ENCODE measurements at places on chromosomes 2 and 18.

DNA sequence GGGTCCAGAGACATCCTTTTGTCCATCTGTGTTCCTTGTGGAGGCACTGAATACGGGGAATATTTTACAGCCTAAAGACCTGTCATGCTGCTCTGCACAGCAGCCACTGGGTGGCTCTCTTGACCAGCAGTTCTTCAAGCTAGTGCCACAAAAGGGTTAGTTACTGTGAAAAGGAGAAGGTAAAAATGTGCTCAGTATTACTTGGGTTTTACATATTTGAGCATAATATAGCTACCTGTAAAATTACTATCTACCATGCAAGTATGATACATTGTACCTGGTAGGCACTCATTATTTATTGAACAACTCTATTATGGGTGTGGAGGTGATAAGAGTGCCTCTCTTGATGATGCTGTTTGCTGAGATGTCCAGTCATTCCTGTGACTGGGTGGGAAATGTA, 23.6 kb downstream of the FZD5 start:
- H3K27me3 ChIP-seq, result no peaks in the 10 kb centered on the region
- H3K4me1 ChIP-seq, result no peaks in the 10 kb centered on the region
- H3K27ac ChIP-seq, result no peak overlapping the region
- no peak for DNase-seq
- no peak overlapping the region for H3K4me3 ChIP-seq
- H3K36me3 ChIP-seq, result peaks cover 18% of the 10 kb centered on the region

- H3K27me3 ChIP-seq, result no peaks in the 10 kb centered on the region
- no peak for DNase-seq
- no peaks in the 10 kb centered on the region for H3K4me1 ChIP-seq
- no peaks in the 10 kb centered on the region for H3K36me3 ChIP-seq
- no peak overlapping the region for H3K27ac ChIP-seq
- H3K4me3 ChIP-seq, result no peak overlapping the region
These were observed 240.5 kb upstream of the FANCL start for GRCh38 chr2:58481670-58482069.

- no peaks in the 10 kb centered on the region for H3K36me3 ChIP-seq
- no peak overlapping the region for H3K27ac ChIP-seq
- H3K27me3 ChIP-seq, result no peaks in the 10 kb centered on the region
- DNase-seq, result no peak
These were observed 34.7 kb upstream of the REEP1 start for GRCh38 chr2:86372133-86372532.

- no peaks in the 10 kb centered on the region for H3K4me1 ChIP-seq
- H3K27ac ChIP-seq, result no peak overlapping the region
- no peaks in the 10 kb centered on the region for H3K27me3 ChIP-seq
- H3K36me3 ChIP-seq, result no peaks in the 10 kb centered on the region
- H3K4me3 ChIP-seq, result no peak overlapping the region
These were observed 114.3 kb downstream of the GCA start for GRCh38 chr2:162458240-162458639.

GRCh38 chr2:231925303-231926179, 655 bp downstream of the NPPC start:
- no peak overlapping the region for H3K27ac ChIP-seq
- no peaks in the 10 kb centered on the region for H3K36me3 ChIP-seq
- no peaks in the 10 kb centered on the region for H3K27me3 ChIP-seq
- H3K4me1 ChIP-seq, result peaks cover 9% of the 10 kb centered on the region

DNA sequence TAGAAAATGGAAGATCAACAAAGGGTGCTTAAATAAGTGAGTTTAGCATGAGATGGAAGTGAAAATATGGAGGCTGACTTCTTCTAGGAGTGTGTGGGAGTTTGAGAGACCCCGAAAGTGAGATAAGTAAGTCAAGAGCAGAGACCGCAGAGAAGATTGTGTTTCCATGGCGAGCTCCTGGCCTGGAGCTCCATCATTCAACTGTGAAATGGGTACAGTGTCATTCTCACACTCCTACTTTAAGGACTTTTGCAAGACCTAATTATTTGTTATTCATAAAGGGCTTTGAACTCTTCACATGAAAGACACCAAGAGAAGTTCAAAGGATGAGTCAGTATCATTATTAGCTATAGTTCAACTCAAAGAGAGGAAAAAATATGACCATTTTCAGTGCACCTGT, 134.2 kb upstream of the PIK3C3 start:
- H3K27ac ChIP-seq, result no peak overlapping the region
- no peak for DNase-seq
- no peak overlapping the region for H3K4me3 ChIP-seq
- no peaks in the 10 kb centered on the region for H3K27me3 ChIP-seq

DNA sequence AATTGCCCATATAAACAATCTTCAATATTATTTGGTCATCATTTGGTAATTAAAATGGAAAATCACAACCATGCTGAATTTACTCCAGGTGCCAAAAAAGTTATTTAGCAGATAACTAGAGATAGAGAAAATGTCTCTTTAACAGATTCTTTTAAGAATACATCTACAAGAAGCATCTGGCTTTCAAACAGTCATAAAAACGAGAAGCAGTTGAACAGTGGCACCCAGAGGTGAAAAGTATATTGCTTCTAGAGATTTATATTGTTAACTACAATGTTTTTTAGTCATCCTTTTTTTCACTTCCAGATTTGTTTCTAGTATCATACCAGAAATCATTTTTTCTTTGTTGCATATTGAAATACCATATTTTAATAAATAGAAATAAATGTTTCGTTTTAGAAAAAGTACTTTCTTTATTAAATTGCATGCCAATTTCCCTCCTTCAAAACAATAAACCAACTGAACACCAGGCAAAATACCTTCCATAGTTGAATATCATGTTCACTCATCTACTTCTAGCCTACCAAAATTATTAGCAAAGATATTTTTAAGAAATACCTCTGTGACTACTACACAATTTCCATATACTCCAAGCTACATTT, 65.4 kb upstream of the HNRNPA3 start:
- no peak for DNase-seq
- no peak overlapping the region for H3K27ac ChIP-seq
- no peak overlapping the region for H3K4me3 ChIP-seq
- H3K36me3 ChIP-seq, result no peaks in the 10 kb centered on the region

GRCh38 chr18:64639536-64639935, 490.6 kb upstream of the LINC00305 start:
- no peak for DNase-seq
- no peaks in the 10 kb centered on the region for H3K4me1 ChIP-seq
- no peaks in the 10 kb centered on the region for H3K27me3 ChIP-seq
- no peak overlapping the region for H3K4me3 ChIP-seq
- H3K36me3 ChIP-seq, result no peaks in the 10 kb centered on the region
- H3K27ac ChIP-seq, result no peak overlapping the region

GRCh38 chr2:40395169-40396073, 56.5 kb downstream of the SLC8A1 start:
- H3K4me1 ChIP-seq, result peaks cover 6% of the 10 kb centered on the region
- H3K36me3 ChIP-seq, result no peaks in the 10 kb centered on the region
- H3K27ac ChIP-seq, result peak overlapping the region; percentile 24
- H3K4me3 ChIP-seq, result no peak overlapping the region
- H3K27me3 ChIP-seq, result no peaks in the 10 kb centered on the region

DNA sequence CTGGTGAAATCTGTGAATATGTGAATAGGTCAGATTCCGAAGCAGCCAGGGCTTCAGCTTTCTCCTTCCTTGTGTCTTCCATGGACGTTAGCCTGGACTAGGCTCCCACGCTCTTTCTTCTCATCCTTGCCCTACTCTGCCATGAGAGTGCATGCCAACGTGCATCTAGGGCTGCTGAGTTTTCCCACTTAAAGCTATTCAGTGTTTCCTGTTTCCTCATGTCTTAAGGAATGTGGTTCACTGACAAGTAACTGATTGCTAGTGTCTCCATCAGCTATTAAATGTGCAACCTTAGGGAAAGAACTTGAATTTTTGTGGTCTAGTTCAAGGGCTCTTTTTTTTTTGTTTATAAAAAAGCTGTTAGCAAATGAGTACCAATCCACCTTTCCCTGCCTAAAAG, 642.3 kb upstream of the LINC00305 start:
- no peaks in the 10 kb centered on the region for H3K27me3 ChIP-seq
- no peak overlapping the region for H3K4me3 ChIP-seq
- H3K4me1 ChIP-seq, result no peaks in the 10 kb centered on the region
- DNase-seq, result no peak
- no peak overlapping the region for H3K27ac ChIP-seq
- H3K36me3 ChIP-seq, result no peaks in the 10 kb centered on the region

DNA sequence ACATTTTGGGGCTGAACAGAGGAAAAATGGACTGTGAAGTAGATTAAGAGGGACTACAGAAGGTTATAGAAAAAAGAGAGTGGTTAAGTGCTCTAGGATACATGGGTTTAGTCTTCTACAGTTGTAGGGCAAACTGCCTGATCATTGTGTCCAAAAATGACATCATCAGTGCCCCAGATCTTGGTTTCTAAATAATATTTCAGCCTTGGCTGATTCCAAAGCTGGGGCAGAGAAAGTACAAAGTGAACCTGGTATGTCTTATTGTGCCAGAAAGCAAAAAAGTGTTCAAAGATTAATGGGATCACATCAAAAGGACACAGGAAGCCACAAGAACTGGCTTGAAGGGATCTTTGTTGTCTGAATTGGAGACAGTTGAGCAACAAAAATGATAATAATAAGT, 97.1 kb upstream of the ZNF521 start:
- no peak overlapping the region for H3K4me3 ChIP-seq
- H3K27ac ChIP-seq, result no peak overlapping the region
- no peaks in the 10 kb centered on the region for H3K27me3 ChIP-seq
- no peak for DNase-seq

- H3K4me3 ChIP-seq, result peak within 1 kb of the TSS; percentile 94
- H3K36me3 ChIP-seq, result peaks cover 16% of the 10 kb centered on the region
- peak within 1 kb of the TSS; percentile 97 for H3K27ac ChIP-seq
- H3K27me3 ChIP-seq, result no peaks in the 10 kb centered on the region
- DNase-seq, result no peak
These were observed at the start of gene SMAD7 for GRCh38 chr18:48950536-48951447. SMAD7 (minus strand) TSS chr18:48950965; CDS start chr18:48950424, 541 bp downstream.

- no peak overlapping the region for H3K27ac ChIP-seq
- H3K36me3 ChIP-seq, result no peaks in the 10 kb centered on the region
- DNase-seq, result no peak
- H3K4me1 ChIP-seq, result no peaks in the 10 kb centered on the region
These were observed 124.2 kb downstream of the CBLN2 start for GRCh38 chr18:72419914-72420313.

DNA sequence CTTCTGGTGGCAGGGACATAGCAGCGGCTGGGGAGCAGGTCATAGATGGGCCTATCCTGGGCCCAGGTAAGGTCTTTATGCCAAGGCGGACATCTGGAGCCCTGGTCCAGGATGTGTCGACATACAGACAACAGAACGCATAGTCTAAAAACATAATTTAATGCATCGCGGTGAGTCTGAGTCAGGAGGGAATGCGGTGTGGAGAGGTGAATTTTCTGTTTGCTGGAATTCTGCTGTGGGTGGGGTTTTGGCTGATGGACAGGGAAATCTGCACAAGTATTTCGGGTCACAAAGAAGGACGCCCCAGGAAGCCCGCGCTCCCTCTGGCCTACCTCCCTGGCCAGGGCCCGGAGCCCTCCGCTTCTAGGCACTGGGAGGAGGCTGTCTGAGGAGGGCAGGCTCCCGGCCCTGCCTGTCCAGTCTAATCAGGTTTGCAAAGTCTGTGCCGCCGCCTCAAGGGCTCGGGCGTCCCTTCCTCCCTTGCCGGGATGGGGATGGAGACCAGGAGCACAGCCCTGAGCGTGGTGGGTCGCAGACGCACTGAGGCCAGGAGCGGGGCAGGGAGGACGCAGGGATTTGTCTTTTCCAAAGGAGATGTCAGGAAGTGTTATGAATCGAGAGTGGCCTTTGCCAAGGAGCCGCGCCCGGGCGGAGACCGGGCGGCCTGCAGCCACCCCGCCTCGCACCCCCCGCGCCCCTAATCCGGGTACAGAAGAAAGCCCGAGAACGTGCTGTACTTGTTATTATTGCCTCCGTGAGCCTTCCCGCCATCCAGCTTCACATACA, 2.3 kb downstream of the C1QL2 start:
- no peak overlapping the region for H3K27ac ChIP-seq
- no peaks in the 10 kb centered on the region for H3K36me3 ChIP-seq
- H3K4me3 ChIP-seq, result no peak overlapping the region
- H3K27me3 ChIP-seq, result no peaks in the 10 kb centered on the region
- H3K4me1 ChIP-seq, result no peaks in the 10 kb centered on the region

- no peak overlapping the region for H3K4me3 ChIP-seq
- no peaks in the 10 kb centered on the region for H3K4me1 ChIP-seq
- no peaks in the 10 kb centered on the region for H3K36me3 ChIP-seq
- DNase-seq, result no peak
These were observed 440.3 kb downstream of the NRXN1 start for GRCh38 chr2:50591642-50592041.

- H3K27ac ChIP-seq, result no peak overlapping the region
- no peaks in the 10 kb centered on the region for H3K36me3 ChIP-seq
- no peak overlapping the region for H3K4me3 ChIP-seq
- DNase-seq, result no peak
- H3K4me1 ChIP-seq, result no peaks in the 10 kb centered on the region
These were observed 856.8 kb upstream of the ACVR2A start for GRCh38 chr2:146987996-146988395.

- no peak overlapping the region for H3K4me3 ChIP-seq
- H3K27me3 ChIP-seq, result no peaks in the 10 kb centered on the region
- no peak for DNase-seq
- no peaks in the 10 kb centered on the region for H3K4me1 ChIP-seq
These were observed 52.1 kb downstream of the LRRTM4 start for GRCh38 chr2:77470096-77470495.

GRCh38 chr2:203876328-203876727, 8.8 kb downstream of the CTLA4 start:
- DNase-seq, result no peak
- no peaks in the 10 kb centered on the region for H3K36me3 ChIP-seq
- no peaks in the 10 kb centered on the region for H3K27me3 ChIP-seq
- no peaks in the 10 kb centered on the region for H3K4me1 ChIP-seq

GRCh38 chr18:50374753-50375391, at the start of gene SKA1:
SKA1 (plus strand) TSS chr18:50375046; CDS start chr18:50375831, 785 bp downstream.
- DNase-seq, result peak; percentile 62
- H3K27ac ChIP-seq, result peak within 1 kb of the TSS; percentile 72
- no peaks in the 10 kb centered on the region for H3K4me1 ChIP-seq
- H3K27me3 ChIP-seq, result no peaks in the 10 kb centered on the region

- H3K4me3 ChIP-seq, result no peak overlapping the region
- no peaks in the 10 kb centered on the region for H3K36me3 ChIP-seq
- no peak for DNase-seq
- no peaks in the 10 kb centered on the region for H3K27me3 ChIP-seq
- no peak overlapping the region for H3K27ac ChIP-seq
These were observed 106.9 kb downstream of the HDAC4 start for GRCh38 chr2:239293775-239294430.

GRCh38 chr2:28163627-28164279, 228.9 kb upstream of the FOSL2 start:
- H3K4me3 ChIP-seq, result no peak overlapping the region
- no peak for DNase-seq
- no peaks in the 10 kb centered on the region for H3K36me3 ChIP-seq
- no peaks in the 10 kb centered on the region for H3K27me3 ChIP-seq
- peaks cover 5% of the 10 kb centered on the region for H3K4me1 ChIP-seq
- H3K27ac ChIP-seq, result no peak overlapping the region

All from ascending aorta (tissue), 2 donors.